Fibroblast of upper back skin (primary cell): ENCODE measurements at places on chromosomes 4 and X.

- no peak for DNase-seq
Observed at GRCh38 chr4:85527815-85528214, 52.9 kb downstream of the ARHGAP24 start.

- DNase-seq: peak; percentile 46
Observed at GRCh38 chr4:155632310-155632840, 34.3 kb upstream of the GUCY1A1 start.

GRCh38 chr4:114905017-114905416 lies 208.4 kb downstream of the NDST4 start:
- DNase-seq: no peak

DNA sequence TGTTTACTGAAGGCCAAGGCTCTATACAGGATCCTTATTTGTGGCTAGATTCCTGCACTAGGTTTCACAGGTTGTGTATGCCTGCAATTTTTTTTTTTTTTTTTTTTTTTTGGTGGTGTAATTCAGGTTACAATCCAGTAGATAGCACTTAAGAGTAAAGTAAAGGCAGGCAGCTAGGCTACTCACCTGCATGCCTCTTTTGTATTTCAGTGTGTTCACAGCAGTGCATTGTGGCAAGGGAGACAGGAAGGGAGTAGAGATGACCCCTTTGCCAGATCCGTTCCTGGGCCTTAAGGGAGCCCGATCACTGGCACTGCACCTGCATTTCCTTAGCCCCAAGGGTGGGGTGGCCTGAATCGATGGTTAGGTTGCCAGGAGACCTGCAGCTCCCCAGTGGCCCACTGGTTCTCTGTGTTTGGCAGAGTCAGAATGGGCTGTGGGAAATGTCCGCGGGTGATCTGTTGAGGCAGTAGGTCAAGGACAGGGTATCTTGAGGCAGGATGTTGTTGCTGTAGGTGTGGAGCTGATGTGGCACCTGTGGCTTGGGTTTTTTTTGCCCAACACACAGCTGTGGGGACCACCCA lies 374.9 kb upstream of the AADAT start:
- no peak for DNase-seq

DNA sequence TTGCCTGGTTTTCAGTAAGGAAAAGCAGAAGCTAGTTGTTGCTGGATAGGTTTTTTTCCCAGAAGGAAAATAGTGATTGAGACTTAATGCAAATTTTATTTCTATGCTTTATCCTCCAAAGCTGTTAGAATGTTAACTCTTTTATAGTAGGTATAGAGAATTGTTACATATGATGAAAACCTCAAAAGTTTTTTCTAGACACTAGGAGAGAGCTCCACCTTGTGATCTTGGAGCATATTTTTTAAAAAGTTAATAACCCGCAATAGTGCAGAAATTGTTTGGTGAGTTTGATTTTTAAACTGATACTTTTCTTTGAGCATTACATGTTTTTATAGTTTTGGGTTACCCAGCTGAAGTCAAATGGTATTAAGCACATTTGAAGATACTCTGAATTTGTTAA lies 56.5 kb downstream of the STAG2 start:
- no peak for DNase-seq

DNA sequence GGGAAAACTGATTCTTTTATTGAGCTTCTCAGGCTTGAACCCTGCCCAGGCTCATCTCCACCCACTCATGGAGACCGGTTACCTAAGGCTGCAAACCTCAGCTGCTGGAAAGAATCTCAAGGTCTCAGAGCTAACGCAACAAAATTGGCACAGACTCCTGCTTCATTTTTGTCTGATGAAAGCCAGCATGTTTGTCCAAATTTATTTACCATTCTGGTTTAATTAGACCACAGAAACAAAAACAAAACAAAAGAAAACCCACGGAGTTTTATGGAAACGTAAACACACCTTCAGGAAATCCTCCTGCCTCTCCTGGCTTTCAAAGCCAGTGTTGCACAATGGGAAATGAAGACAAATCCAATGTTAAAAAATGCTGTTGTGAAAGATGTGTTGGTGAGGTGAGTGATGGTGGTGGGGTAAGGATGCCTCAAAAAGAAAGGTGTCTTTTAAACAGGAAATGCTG lies 56.4 kb upstream of the PDLIM3 start:
- no peak for DNase-seq

DNA sequence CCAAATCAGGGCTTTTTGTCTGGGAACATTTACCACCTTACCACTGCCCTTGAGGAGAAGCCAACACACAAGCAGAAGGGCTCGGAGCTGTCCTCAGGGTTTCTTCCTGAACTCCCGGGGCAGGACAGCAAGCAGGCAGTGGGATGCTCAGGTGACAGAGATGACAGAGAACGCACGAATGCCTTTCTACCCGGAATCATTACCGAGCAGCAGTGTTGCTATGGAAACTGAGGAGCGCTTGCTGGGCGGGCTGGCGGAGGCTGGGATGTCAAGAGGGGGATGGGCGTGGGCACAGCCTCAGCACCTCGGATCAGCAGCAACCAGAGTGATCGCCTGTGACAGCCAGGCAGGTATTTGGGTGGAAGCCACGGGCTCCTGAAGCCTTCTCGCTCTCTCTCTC lies 17.8 kb downstream of the SSR4 start:
- no peak for DNase-seq
